Vagina (tissue), 2 donors: ENCODE measurements at places on chromosomes 1 and 21. TPM values are rescaled to one million over a fixed set of nuclear protein-coding genes. Genes with fewer than 3 reads are reported as not detected.
A peak's percentile ranks its signal among the peaks of the same experiment; 100 is the strongest.

GRCh38 chr1:154497026-154497806 is 4.8 kb upstream of the TDRD10 start:
- H3K36me3 ChIP-seq, result no peaks in the 10 kb centered on the region
- H3K27me3 ChIP-seq, result peaks cover 6% of the 10 kb centered on the region
- H3K27ac ChIP-seq, result no peak overlapping the region
- peaks cover 10% of the 10 kb centered on the region for H3K4me1 ChIP-seq
- H3K4me3 ChIP-seq, result no peak overlapping the region

NHLH1 gene
- not detected for total RNA-seq

GRCh38 chr1:45230537-45230936 is 24.1 kb upstream of the ZSWIM5 start:
- no peaks in the 10 kb centered on the region for H3K36me3 ChIP-seq
- no peaks in the 10 kb centered on the region for H3K27me3 ChIP-seq
- no peak overlapping the region for H3K4me3 ChIP-seq
- H3K27ac ChIP-seq, result no peak overlapping the region
- H3K4me1 ChIP-seq, result no peaks in the 10 kb centered on the region

GRCh38 chr21:26506956-26507355 is 66.1 kb downstream of the CYYR1 start:
- H3K27me3 ChIP-seq, result no peaks in the 10 kb centered on the region
- H3K36me3 ChIP-seq, result no peaks in the 10 kb centered on the region
- no peak for DNase-seq
- H3K4me3 ChIP-seq, result no peak overlapping the region
- no peak overlapping the region for H3K27ac ChIP-seq

GRCh38 chr1:182087304-182087703 is 25.8 kb upstream of the ZNF648 start:
- H3K27me3 ChIP-seq, result no peaks in the 10 kb centered on the region
- H3K4me1 ChIP-seq, result peaks cover 43% of the 10 kb centered on the region
- no peak overlapping the region for H3K4me3 ChIP-seq
- H3K27ac ChIP-seq, result peak overlapping the region; percentile 70

TMEM200B gene
- 25.8 TPM for total RNA-seq

LCE1A gene
- not detected for total RNA-seq

DNA sequence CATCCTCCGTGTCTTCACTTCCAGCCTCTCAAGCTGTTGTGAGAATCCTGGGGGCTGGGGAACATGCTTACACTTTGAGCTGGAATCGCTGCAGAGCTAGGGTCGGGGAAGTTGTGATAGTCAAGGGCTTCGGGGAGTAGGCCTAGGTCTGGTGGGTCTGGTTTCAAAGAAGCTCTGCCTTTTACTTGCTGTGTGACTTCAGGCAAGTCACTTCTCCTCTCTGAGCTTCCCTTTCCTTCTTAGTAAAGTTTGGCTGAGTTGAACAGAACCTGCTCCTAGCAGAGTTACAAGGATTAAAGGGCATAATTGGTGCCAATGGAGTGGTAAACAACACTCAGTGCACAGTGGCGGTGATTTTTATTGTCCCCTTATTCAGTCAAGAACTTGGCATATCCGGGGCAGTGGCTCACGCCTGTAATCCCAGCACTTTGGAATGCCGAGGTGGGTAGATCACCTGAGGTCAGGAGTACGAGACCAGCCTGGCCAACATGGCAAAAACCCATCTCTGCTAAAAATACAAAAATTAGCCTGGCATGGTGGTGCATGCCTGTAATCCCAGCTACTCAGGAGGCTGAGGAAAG is 25.7 kb downstream of the ARHGEF19 start:
- peaks cover 62% of the 10 kb centered on the region for H3K4me1 ChIP-seq
- H3K4me3 ChIP-seq, result no peak overlapping the region
- DNase-seq, result no peak
- peak overlapping the region; percentile 54 for H3K27ac ChIP-seq
- H3K36me3 ChIP-seq, result no peaks in the 10 kb centered on the region
- no peaks in the 10 kb centered on the region for H3K27me3 ChIP-seq

DNA sequence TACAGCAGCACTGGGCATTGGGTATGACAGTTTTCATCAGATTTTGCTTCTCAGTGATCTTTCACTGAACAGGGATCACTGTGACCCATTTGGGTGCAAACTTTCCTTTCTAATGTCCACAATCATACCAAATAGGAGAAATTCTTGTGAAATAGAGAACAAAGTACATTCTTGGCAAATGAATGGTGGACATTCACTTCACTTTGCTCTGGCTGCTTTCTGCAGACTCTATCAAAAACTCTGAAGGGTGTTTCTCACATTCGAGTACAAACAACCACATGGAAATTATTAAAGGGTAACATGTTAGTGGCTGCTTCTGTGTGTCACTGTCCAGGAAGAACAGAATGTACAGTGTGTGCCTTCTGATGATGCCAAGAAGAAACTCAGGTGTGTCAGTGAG is 61.9 kb upstream of the ADAM30 start:
- peaks cover 7% of the 10 kb centered on the region for H3K4me1 ChIP-seq
- no peaks in the 10 kb centered on the region for H3K27me3 ChIP-seq
- no peak for DNase-seq
- no peak overlapping the region for H3K4me3 ChIP-seq

THEM5 gene
- 0.98 TPM for total RNA-seq

FCMR gene
- total RNA-seq, result 12.3 TPM

GCSAML gene
- not detected for total RNA-seq

DNA sequence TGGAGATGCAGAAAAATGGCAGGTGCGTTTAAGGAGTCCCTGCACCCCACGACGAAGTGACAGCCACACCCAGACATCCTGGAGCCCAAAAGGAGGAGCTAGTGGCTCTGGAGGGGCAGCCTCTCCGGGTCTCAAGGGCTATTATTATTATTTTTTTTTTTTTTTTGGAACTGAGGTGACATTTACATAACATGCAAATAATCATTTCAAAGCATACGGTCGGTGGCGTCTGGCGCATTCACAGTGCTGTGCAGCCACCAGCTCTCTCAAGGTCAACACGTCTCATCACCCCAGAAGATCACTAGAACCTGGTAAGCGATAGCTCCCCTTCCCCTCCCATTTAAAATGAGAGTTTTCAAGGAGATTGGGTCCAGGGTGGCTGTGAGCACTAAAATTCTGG is 67.5 kb upstream of the PDE9A start:
- no peak overlapping the region for H3K27ac ChIP-seq
- H3K36me3 ChIP-seq, result no peaks in the 10 kb centered on the region
- no peaks in the 10 kb centered on the region for H3K4me1 ChIP-seq
- no peak overlapping the region for H3K4me3 ChIP-seq

PADI1 gene
- 46.4 TPM for total RNA-seq

IGSF5 gene
- not detected for total RNA-seq

DNA sequence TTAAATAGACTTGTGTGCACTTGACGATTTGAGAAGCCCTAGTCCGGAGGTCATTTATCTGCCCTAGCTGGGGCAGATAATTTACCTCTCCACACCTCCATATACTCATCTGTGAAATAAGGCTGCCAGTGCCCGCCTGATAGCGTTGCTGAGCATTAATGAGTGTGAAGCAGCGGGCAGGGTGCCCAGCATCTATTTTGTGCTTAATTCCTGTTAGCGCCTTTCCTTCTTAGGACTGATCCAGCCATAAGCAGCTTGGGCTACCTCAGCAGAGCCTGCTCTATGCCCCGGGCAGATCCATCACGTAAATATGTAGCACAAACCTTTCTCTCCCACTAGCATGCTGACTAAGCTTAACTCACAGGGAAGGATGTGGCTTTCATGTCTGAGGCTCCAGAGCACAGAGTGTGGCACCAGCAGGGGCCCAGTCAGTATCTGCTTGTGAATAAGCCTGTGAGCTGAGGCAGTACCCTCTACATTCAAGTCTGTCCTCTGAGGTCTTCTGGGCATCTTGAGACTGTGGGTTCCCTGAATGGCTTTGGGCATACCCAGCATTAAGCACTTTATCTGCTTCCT is 21.5 kb upstream of the RNF187 start:
- H3K27me3 ChIP-seq, result no peaks in the 10 kb centered on the region
- DNase-seq, result no peak
- peaks cover 17% of the 10 kb centered on the region for H3K4me1 ChIP-seq
- H3K4me3 ChIP-seq, result no peak overlapping the region

B3GALT2 gene
- total RNA-seq, result 0.49 TPM

DNA sequence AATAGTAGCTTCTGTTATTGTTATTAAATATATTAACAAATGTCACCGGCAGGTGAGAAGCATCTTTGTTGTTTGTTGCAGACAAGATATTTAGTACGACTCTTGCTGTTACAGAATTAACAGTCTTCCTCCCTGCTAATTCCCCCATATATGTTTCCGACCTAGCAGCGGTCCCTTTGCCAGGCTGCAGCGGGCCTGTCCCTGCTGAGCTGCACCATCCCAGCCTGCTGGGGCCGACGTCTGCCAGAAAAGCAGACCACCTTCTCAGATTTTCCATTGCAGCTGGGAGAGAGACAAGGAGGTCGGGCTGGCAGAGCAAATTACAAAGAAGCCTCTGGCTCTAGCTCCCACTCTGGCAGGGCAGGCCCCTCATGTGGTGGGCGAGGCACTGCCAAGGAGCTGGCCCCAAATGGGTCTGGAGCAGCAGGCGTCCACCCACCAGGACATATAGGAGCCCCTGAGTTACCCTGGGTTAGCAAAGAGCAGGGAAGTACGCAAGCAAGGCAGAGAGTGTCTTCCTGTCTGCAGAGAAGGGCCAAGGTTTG is 142.7 kb downstream of the FOXD2 start:
- H3K27ac ChIP-seq, result no peak overlapping the region
- H3K36me3 ChIP-seq, result no peaks in the 10 kb centered on the region
- no peaks in the 10 kb centered on the region for H3K27me3 ChIP-seq
- no peak for DNase-seq

- no peaks in the 10 kb centered on the region for H3K27me3 ChIP-seq
- no peak overlapping the region for H3K4me3 ChIP-seq
- H3K36me3 ChIP-seq, result no peaks in the 10 kb centered on the region
- H3K27ac ChIP-seq, result no peak overlapping the region
Measured at GRCh38 chr1:201568859-201569294, 29.9 kb downstream of the NAV1 start.

GRCh38 chr1:32925403-32926162 is 24.4 kb upstream of the TMEM54 start:
- peaks cover 6% of the 10 kb centered on the region for H3K4me1 ChIP-seq
- H3K4me3 ChIP-seq, result no peak overlapping the region
- no peaks in the 10 kb centered on the region for H3K27me3 ChIP-seq
- DNase-seq, result no peak
